ENCODE measurements at places on chromosomes 16 and 17.

GRCh38 chr16:13067648-13068047 is 166.2 kb downstream of the SHISA9 start:
- no peaks in the 10 kb centered on the region for H3K36me3 ChIP-seq
- no peak overlapping the region for H3K4me3 ChIP-seq
- DNase-seq: no peak
- H3K4me1 ChIP-seq: no peaks in the 10 kb centered on the region
- no peaks in the 10 kb centered on the region for H3K27me3 ChIP-seq
- no peak overlapping the region for H3K27ac ChIP-seq

DNA sequence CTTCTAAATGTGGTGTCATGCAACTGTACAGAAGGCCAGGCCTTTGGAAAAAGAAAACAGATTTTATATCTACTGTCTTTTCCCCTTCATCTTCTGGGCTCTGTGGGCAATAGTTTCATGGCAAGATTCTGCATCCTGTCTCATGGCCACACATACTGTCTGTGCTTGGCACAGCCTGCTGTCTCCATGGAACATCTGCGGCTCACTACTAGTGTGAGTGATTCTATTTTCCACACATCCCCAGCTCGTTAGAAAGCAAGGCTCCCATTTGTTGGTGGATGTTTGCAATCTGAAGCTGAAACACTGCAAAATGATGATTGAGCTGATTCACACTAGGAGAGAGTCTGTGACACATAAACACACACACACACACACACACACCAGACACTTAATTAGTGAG is 32.4 kb downstream of the CACNG3 start:
- no peaks in the 10 kb centered on the region for H3K36me3 ChIP-seq
- no peak overlapping the region for H3K4me3 ChIP-seq
- H3K27ac ChIP-seq: no peak overlapping the region
- no peaks in the 10 kb centered on the region for H3K27me3 ChIP-seq
- no peaks in the 10 kb centered on the region for H3K4me1 ChIP-seq

DNA sequence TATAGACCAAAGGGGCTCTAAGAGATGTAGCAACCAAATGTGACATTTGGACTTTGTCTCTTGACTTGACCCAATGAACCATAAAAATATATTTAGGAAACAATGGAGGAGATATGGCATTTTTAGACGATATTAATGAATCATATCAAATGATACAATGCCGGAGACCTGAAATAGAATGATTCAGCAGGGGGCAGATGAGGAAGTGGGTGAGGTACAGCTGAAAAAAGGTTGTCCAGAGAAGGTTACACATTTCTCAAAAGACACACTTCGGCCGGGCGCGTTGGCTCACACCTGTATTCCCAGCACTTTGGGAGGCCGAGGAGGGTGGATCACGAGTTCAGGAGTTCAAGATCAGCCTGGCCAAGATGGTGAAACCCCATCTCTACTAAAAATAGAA is 16.5 kb upstream of the SNN start:
- H3K4me1 ChIP-seq: no peaks in the 10 kb centered on the region
- no peaks in the 10 kb centered on the region for H3K36me3 ChIP-seq
- DNase-seq: no peak
- no peak overlapping the region for H3K27ac ChIP-seq

DNA sequence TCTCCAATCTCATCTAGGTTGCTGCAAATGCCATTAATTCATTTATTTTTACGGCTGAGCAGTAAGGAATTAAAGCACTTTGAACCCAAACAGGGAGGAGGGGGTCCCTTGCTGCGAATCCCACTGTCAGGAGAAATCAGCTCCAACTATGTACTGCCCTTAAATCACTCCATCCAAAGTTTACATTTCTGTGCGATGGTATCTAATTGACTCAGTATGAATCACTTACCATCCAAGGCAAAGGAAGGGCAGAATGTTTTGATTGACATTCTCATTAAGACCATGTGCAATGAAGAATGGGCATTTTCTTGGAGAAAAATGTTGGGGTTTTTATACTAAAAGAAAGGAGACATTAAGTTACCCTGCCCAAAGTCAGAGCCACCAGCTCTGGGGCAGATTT is 47.7 kb upstream of the XYLT1 start:
- H3K4me3 ChIP-seq: no peak overlapping the region
- H3K4me1 ChIP-seq: no peaks in the 10 kb centered on the region
- DNase-seq: no peak
- H3K27me3 ChIP-seq: peaks cover 4% of the 10 kb centered on the region
- H3K36me3 ChIP-seq: no peaks in the 10 kb centered on the region

DNA sequence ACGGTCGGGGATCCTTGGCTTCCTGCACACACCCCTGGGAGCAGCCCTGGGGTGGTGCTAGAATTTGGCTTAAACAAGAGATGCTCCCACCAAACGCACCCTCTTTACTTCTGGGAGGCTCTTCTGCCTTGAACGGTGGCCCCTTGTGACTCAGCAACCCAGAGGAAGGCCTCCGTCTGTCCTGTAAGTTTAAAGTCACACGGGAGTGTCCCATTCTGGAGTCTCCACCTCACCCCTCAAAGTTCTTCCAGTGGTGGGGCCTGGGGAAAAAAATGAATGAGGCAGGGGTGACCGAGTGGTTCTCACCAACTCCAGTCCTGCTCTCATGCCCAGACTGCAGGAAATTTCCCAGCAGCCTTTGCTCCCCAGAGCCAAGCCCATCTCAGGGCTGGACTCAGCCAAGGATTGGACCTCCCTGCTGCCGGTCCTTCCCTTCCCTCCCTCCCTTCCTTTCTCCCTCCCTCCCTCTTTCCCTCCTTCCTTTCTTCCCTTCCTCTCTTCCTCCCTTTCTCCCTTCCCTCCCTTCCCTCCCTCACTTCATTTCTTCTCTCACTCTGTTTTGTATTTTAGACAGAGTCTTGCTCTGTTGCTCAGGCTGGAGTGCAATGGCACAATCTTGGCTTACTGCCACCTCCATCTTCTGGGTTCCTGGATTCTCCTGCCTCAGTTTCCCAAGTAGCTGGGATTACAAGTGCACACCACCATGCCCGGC is 11.4 kb downstream of the ITGAD start:
- H3K27me3 ChIP-seq: no peaks in the 10 kb centered on the region
- DNase-seq: no peak
- H3K4me1 ChIP-seq: no peaks in the 10 kb centered on the region
- no peaks in the 10 kb centered on the region for H3K36me3 ChIP-seq
- H3K4me3 ChIP-seq: no peak overlapping the region

- H3K36me3 ChIP-seq: no peaks in the 10 kb centered on the region
- no peaks in the 10 kb centered on the region for H3K4me1 ChIP-seq
- no peaks in the 10 kb centered on the region for H3K27me3 ChIP-seq
- DNase-seq: no peak
- peak overlapping the region; percentile 47 for H3K4me3 ChIP-seq
- peak overlapping the region; percentile 82 for H3K27ac ChIP-seq
Observed at GRCh38 chr16:17013038-17013437, 457.7 kb downstream of the XYLT1 start.

DNA sequence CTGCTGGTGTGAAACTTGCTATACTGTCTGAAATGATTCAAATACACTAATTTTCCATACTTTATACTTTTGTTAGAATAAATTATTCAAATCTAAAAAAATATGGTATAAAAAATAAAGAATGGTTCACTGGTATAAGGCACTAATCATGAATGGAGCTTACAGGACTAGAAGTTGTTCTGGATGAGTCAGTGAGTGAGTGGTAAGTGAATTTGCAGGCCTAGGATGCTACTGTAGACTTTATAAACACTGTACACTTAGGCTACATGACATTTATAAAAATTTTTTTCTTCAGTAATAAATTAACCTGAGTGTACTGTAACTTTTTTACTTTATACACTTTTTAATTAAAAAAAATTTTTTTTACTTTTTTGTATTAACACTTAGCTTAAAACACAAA is 95.5 kb downstream of the MAP2K4 start:
- H3K36me3 ChIP-seq: peaks cover 20% of the 10 kb centered on the region
- no peak overlapping the region for H3K4me3 ChIP-seq
- no peak for DNase-seq
- H3K27ac ChIP-seq: no peak overlapping the region
- H3K4me1 ChIP-seq: no peaks in the 10 kb centered on the region
- H3K27me3 ChIP-seq: no peaks in the 10 kb centered on the region

Measured in adrenal gland (tissue), 19 donors.